ENCODE measurements at places on chromosomes 2 and 18.
A peak's percentile ranks its signal among the peaks of the same experiment; 100 is the strongest.

DNA sequence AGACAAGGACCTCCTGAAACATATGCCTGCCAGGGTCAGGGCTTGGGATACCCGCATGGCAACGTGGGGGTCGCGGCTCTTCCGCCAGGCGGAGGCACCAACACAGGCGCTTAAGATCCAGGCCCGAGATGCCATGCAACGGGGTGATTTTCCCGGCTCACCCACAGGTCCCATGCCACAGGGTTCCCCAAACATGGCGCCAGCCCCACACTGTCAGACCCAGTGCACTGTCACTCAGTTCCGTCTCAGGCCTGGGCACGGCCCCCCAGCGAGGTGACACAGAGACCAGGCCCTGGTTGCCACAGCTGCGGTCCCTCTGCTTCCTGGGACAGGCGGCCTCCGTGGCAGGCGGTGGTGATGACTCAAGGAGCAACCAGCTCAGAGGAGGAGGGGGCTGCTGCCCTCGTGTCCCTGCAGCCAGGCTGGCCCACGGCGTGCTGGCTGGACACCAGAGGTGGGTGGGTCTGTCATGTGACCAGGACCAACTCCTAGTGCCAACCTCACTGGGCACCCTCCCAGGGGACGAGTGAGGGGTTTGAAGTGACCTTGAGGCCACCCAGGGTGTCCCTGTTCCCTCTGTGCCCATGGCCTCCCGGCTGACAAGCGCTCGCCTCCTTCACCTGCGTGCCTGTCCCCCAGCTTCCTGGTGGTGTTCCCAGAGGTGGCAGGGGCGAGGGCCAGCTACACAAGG lies 4.9 kb downstream of the PDCD1 start:
- peak; percentile 37 for DNase-seq

GRCh38 chr2:1599301-1600085 lies 144.8 kb downstream of the PXDN start:
- DNase-seq = no peak

DNA sequence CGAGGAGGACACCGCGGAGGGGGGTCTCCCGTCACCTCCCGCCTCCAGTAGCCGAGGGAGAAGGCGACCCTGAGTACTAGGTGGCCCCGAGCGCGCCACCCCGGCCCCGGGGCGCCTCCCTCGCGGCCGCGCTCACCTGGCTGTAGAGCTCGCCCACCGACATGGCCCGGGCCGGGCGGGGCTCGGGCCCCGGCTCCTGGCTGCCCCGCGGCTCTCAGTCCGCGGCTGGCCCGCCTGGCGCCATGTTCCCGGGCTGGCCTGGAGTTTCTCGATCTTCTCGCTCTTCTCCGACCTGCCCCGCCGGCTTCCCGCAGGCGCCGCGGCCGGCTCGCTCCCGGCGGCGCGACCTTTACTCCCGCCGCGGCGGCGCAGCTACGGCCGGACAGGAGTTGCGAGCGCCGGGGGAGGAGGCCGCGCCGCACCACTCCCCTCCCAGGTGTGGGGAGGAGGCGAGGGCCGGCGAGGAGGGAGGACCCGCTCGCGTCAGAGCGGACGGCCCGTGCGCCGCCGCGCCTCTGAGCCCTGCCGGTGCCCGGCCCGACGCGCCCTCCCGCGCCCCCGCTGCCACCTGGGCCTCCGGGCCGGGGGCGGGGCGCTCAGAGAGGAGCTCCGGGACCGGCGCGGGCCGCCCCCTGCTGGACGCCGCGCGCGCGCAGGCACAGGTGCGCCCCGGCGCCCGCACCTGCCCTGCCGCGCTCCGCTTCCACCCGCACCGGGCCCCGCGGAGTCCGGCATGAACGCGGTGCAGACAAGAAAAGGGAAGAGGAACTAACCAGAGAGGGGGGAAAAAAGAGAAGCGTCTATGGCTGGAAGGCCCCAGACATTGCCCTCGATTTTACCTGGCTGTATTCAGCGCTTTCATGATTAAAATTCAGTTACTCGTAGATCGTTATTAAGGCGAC lies at the start of gene MYO5B:
TSS of gene MYO5B (minus strand) at position 517 of the 902 bp plus-strand sequence. CDS start at position 163, 354 bp downstream.
- peak; percentile 81 for DNase-seq

DNA sequence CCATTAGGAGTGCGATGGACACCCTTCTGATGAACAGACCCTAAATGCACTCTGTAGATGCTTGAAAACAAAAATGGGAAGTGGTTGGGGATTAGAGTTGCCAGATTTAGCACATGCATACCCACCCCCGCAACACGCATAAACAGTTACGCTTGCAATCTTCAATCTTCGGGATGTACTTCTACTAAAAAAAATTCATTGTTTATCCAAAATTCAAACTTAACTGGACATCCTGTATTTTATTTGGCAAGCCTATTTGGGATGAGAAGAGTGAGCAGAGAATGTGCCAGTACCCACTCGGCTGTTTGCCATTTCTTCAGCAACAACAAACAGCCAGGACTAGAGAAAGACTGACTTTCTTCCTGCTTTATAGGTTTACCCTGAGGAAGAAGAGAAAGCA lies 18.4 kb downstream of the KIAA2012 start:
- no peak for DNase-seq

GRCh38 chr2:108933691-108934117 lies 55.3 kb downstream of the EDAR start:
- DNase-seq = no peak

- DNase-seq = no peak
Observed at GRCh38 chr18:55261253-55261652, 302.0 kb upstream of the CCDC68 start.

GRCh38 chr18:57431467-57432080 lies 3.6 kb upstream of the ONECUT2 start:
- DNase-seq = no peak

DNA sequence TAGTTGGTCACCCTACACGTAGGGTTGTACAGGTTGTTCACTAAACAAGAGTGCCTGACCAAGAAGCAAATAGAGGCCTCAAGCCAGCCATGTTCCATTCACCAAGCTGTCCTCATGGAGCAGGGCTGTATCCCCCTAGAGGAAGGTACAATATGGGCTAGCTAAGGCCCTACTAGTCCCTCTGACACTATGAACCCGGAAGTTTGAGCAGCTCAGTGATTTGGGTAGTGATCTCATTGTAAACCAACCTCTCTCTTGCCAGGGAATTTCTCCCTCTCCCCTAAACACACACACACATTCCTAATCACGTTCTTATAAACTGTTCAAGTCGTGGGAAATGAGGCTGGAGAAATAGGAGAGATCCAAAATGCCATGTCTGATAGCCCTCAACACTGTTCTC lies 6.7 kb upstream of the CYS1 start:
- no peak for DNase-seq

DNA sequence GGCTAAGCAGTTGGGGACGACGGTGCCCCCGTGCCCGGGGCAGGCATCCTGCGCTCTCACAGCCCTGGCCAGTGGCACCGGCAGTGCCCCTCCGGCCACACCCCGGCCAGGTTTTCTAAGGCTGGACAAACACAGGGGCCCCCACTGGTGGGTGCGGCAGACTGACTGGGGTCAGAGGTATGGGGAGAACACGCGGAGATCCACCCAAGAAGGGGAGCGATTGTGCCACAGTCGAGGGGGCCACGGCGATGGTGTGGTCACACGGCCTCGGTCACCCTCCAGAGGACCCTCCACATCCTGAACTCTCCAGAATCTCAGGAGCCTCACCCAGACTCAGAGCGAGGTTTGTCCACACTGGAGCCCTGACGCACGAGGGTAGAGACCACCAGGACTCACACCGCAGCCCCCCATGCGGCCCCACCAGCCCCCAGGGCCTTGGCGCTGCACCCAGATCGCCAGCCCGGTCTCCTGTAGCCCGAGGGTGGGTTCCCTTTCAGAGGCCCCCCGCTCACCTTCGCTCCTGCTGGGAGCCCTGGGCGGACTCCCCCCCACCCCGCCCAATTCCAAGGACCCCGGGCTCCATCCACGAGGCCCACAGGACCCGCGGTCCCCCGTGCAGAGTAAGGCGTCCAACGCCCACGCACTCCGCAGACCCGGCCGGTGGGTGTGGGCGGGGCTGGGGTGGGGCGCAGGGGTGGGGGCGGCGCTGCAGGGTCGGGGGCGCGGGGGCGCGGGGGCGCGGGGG lies 15.2 kb downstream of the PDCD1 start:
- no peak for DNase-seq

- peak; percentile 48 for DNase-seq
Observed at GRCh38 chr2:134460583-134460998, 206.7 kb downstream of the MGAT5 start.

DNA sequence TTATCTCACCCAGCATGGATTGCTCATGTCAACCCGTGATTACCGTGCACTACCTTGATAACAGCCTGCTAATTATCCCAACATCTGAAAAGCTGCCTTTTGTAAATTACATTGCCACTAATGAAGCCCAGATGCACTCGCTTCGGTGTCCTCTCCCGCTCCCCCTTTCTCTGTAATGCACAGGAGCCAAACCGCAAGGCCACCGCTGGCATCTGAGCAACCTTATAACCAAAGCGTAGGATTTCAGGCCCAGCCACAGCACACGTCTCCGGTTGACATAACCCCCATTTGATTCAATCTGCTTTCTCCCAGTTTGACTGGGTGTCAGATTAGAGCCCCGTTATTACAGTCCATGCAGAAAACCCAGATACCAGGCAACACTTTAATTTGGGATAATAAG lies 341.2 kb downstream of the ALK start:
- DNase-seq = no peak

GRCh38 chr2:3469486-3469885 lies 49.8 kb downstream of the ADI1 start:
- DNase-seq = no peak

DNA sequence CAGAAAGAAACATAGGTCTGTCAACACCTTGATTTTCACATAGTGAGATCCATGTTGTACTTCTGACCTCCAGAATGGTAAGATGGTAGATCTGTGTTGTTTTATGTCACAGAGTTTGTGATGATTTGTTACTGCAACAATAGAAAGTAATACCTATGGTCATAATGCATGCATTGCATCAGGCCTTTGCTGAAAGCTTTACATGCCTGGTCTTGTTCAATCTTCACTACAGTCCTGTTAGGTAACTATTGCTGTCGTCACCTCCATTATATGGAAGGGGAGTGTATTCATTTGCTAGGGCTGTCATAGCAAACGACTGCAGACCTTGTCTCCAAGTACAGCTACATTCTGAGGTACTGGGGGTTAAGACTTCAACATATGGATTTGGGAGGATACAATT lies 243.5 kb downstream of the ANAPC1 start:
- no peak for DNase-seq

GRCh38 chr2:238287737-238288649 lies at the start of gene PER2:
Gene PER2 (minus strand): TSS chr2:238288610. CDS start chr2:238277936, 10,674 bp downstream.
- peak; percentile 64 for DNase-seq

- DNase-seq = no peak
Observed at GRCh38 chr2:215765729-215766360, 247.5 kb downstream of the MREG start.

DNA sequence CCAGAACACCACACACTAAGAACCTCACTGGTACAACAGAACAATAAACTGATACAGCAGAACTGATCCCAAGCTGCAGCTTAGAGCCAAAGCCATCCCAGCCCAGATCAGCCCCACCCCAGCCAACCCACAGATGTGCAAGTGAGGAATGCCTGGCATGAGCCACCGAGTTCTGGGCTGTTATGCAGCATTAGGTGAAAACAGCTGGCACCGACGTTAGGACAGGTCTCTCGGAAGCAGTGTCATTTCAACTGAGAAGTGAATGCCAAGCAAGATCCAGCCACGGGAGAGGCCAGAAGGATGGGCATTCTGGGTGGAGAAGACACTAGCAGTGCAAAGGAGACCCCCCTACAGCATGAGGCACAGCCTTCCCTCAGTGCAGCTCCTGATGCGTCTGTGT lies 38.9 kb downstream of the ADCY3 start:
- no peak for DNase-seq

GRCh38 chr18:12278741-12279682 lies 24.9 kb downstream of the CIDEA start:
- no peak for DNase-seq

DNA sequence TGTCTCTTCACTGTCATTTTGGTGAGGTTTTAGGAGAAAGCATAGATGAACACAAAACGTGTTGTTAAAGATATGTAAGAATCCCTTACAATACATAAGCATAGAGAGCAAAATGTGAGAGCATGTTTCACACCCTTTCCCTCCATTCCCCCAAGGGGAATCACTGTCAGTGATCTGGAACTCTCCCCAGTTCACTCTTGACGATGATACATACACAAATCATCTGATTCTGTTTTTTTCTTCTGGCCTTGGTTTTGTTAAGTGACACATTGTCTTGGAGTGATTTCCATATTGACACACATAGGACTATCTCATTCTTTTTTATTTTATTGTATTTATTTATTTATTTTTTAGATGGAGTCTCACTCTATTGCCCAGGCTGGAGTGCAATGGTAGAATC lies 53.7 kb upstream of the TANC1 start:
- no peak for DNase-seq

DNA sequence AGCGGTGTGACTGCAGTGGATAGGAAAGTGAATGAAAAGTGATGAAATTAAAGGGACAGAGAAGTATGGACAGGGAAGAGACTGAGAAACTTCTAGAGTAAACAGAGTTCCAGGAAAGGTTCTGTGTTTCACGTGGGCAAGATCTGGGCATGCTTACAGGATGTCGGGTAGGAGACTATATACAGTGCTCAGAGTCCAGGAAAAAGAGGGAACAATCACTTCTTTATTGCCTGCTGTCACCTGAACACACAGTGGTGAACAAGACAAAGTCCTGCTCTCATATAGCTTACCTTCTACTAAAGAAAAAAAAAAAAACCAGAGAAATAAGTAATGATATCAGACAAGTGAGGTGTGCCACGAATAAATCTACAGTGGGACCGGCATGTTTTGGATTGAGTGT lies 2.4 kb downstream of the LRPPRC start:
- no peak for DNase-seq

GRCh38 chr2:42035241-42035640 lies 12.6 kb upstream of the PKDCC start:
- no peak for DNase-seq

GRCh38 chr2:172087207-172087779 lies 2.0 kb downstream of the DLX1 start:
- no peak for DNase-seq

DNA sequence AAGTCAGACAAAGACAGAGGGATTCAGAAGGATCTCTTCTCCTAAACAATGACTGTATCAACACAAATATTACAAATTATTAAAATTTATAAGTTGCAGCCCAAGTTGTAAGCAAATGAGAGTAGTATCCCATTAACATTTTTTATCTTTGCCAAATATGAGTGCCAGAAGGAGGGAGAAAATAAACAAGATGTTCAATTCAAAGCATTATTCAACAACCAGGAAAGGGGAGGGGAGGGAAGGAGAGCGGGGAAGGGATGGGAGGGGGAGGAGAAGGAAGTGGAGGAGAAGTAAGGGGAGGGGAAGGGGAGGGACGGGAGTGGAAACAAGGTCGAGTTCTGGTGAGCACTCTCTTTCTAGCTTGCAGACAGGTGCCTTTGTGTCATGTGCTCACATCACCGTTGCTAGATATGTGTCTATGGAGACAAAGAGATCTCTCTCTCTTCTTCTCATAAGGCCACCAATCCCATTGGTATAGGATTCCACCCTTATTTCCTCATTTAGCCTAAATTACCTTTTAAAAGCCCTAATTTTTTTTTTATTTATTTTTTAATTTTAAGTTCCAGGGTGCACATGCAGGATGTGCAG lies 679.6 kb upstream of the CHAC2 start:
- no peak for DNase-seq

Measured in activated CD4-positive, alpha-beta T cell treated with anti-CD3 and anti-CD28 coated beads for 36 hours (primary cell).